CD4-positive, alpha-beta memory T cell (primary cell): ENCODE measurements at places on chromosomes 3 and 15.

- DNase-seq, result no peak
Observed at GRCh38 chr15:94723801-94724200, 492.4 kb downstream of the MCTP2 start.

- DNase-seq, result no peak
Observed at GRCh38 chr3:37945807-37946530, 44.6 kb upstream of the VILL start.

DNA sequence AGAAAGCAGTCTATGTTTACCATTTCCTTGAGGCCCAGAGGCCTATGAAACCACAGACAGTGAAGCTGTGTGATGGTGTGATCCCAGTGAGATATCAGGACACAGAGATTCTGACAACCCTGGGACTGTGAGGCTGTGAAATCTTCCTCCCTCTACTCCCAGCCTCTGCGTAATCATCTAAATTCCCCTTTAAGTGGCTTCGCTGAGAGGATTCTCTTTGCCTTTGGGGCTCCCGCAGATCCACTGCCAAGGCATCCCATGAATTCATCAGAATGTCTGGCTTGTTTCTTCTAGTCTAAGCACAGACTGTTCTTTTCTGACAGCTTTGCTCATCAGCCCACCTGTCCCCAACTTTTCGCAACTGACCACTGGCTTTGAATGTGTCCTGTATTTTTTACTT lies 901.2 kb upstream of the NR2F2 start:
- DNase-seq, result no peak

GRCh38 chr3:41348401-41348800 lies 149.1 kb downstream of the CTNNB1 start:
- no peak for DNase-seq

- DNase-seq, result no peak
Observed at GRCh38 chr3:42590989-42591756, 513 bp downstream of the SS18L2 start.

DNA sequence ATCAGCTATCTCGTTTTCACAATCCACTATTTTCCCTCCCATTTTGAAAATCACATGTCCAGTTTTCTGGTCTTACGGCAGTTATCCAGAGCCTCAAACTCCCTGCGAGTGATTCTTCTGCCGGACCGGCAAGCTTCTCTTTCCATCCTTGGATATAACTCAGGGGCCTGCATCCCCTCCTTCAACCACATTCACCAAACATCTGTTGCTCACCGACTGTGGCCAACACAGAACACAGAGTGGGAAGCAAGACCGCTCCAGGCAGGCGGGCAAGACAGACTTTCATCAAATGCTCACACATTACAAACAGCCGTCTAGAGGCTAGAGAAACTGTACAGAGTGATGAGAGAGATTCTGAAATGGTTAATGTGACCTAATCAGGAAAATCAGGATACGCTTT lies 7.6 kb upstream of the SLC12A8 start:
- DNase-seq, result no peak

- DNase-seq, result no peak
Observed at GRCh38 chr3:18830087-18830486, 318.2 kb upstream of the KCNH8 start.

- DNase-seq, result no peak
Observed at GRCh38 chr3:141386126-141386488, 17.8 kb downstream of the ZBTB38 start.

DNA sequence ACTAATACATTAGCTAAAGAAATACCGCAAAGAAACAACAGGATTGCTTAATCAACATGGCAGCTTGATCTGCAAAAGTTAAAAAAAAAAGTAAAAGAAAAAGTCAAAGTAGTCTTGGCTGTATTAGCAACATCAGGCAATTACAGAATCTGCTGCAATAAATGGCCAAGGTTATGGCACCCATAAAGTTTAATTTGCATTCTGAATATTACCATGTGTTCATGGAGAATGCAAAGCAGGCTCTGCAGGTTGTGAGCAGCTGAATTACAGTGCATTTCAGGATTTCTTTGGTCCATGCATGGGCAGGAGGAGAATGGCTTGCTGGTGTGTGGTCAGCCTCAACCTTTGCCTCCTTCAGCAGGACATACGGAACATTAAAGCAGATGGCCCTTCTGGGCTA lies 199.1 kb upstream of the AZI2 start:
- no peak for DNase-seq

GRCh38 chr15:63046917-63047760 lies 4.6 kb downstream of the TPM1 start:
- no peak for DNase-seq

DNA sequence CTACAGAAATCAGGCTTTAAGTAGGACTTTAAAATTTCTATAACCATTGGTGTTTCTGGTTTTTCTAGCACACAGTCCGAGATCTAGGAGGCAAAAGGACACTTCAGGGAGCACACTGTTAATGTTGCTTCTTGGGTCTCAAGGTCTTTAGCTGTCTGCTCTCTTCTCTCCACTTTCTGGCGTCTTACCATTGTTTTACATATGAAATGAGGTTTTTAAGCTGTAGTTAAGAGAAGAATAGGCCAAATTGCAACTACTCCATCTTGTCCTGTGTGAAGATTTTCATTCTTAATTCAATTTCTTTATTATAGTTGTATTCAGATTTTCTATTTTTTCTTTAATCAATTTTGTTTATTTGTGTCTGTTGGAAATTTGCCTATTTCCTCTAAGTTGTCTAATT lies 151.4 kb downstream of the WNT7A start:
- no peak for DNase-seq

- no peak for DNase-seq
Observed at GRCh38 chr15:82832601-82833361, 23.4 kb downstream of the WHAMM start.

DNA sequence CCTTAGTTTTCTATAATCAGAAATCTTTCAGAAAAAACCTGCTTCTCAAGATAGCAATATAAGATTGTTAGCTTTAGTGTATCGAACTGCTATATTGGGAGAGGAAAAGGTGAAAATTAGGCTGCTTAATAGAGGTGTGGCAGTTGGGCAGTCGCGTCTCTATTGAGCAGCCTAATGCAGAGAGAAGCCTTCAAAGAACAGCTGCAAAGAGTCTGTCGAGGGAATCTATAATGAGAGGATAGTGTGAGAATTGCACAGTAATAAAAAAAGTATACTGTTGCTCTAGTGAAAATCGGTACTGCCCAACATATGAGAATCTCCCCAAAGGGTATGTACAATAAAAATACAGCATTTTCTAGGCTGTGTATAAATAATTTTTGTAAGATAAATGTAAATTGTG lies 184.4 kb downstream of the TCF12 start:
- DNase-seq, result no peak

DNA sequence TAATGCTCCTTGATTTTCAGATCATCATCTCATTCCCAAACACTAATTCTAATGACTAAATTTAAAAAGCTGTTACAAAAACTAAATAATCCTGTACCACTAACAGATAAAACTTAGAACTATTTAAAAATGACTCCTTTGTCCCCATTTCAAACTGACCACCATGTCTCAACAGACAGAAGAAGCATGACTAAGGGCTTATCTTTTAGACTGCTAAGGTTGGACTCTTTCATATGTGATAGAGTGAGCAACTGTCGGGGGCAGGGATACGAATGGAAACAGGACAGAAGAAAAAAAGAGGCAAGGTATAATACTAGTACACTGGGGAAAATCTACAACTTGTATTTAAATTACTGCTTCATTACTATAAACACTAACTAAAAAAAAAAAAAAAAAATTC lies 23.3 kb downstream of the SNX4 start:
- no peak for DNase-seq

DNA sequence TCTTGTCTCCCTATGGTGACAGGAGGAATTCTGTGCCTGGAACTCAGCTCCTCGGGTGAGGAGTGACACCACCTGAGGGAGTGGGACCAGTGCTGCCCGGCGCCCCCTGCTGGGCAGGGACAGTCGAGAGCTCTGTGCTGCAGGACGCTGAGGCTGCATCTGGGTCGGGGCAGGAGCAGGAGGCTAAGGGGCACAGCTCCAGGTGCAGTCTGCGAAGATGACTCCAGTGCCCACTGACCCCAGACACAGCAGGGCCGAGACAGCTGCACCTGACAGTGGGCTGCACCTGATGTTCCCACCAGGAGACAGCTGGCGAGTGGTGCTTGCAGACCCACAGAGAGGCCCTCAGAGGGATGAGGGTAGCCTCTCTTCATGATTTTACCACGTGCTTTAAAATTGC lies 152.9 kb downstream of the ATP10A start:
- peak; percentile 25 for DNase-seq

- no peak for DNase-seq
Observed at GRCh38 chr15:34625007-34625406, 41.6 kb upstream of the GOLGA8B start.

- DNase-seq, result no peak
Observed at GRCh38 chr3:39154280-39155021, 1.1 kb upstream of the CSRNP1 start.

GRCh38 chr3:175383813-175384212 lies 524.7 kb downstream of the NAALADL2 start:
- DNase-seq, result no peak

- DNase-seq, result no peak
Observed at GRCh38 chr3:122003112-122003511, 18.9 kb downstream of the ILDR1 start.

- no peak for DNase-seq
Observed at GRCh38 chr3:17579289-17580031, 163.0 kb downstream of the TBC1D5 start.

GRCh38 chr3:127033786-127034185 lies 50.9 kb downstream of the PLXNA1 start:
- no peak for DNase-seq

DNA sequence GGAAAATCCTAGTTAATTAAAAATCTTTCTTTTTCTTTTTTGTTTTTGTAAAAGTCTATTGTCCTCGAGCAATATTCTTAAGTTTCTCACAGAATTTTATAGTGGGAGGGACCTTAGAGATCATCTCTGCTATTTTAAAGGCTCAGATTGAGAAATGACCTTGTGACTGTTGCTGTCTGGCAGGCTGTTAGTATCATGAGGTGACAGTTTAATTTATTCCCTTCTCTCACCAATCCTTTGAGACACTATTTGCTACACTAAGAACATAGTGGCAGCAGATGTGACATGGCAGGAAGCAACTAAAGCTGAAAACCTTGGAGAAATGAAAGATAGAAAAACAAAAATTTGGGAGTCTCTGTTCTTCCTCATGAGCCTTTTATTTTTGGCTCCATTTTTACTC lies 24.9 kb downstream of the APPL1 start:
- DNase-seq, result no peak

DNA sequence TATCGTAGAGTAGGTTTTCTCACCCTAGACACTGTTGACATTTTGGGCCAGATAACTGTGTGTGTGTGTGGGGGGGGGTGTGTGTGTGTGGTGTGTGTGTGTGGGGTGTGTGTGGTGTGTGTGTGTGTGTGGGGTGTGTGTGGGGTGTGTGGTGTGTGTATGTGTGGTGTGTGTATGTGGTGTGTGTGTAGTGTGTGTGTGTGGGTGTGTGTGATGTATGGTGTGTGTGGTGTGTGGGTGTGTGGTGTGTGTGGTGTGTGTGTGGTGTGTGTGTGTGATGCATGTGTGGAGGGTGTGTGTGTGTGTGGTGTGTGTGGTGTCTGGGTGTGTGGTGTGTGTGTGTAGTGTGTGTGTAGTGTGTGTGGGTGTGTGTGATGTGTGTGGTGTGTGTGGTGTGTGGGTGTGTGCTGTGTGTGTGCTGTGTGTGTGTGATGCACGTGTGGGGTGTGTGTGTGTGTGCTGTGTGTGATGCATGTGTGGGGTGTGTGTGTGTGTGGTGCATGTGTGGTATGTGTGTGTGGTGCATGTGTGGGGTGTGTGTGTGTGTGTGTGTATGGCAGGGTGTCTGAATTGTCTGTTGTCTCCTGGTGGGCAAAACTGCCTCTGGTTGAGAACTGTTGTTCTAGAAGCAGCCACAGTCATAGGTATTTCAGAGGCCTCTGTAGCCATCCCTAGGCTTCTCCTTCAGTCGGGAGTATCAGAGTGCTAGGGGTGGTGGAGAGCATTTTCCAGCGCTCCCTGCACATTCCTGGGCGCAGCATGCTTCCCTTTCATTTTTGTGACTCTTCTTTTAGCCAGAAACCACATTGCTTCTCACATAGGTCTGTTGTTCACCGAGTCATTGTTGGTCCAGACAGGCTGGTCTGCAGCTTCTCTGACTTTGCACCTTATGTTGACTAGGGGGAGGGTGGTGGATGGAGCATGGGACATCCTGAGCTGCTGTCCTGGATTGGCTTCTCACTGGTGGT lies 84.4 kb downstream of the THSD4 start:
- no peak for DNase-seq

DNA sequence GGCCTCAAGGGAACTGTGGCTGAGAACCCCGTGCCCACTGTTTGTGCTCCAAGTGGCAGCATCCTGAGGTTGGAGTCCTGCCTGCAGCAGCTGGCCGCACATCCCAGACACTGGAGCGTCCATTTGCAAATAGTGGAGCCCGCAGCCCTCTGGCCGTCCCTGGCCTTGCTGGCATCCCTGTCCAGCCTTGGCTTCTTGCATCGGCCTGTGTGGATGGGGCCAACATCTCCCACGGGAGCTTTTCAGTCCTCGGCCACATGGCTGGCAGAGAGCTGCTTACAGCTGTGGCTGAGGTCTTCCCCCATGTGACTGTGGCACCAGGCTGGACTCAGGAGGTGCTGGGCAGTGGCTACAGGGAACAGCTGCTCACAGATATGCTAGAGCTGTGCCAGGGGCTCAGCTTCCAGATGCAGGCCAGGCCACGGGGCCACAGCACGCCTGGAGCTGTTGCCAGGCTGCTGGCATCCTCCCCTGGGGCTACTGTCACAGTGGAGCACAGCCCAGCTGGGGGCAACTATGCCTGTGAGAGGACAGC lies 71.2 kb downstream of the FAM43A start:
- DNase-seq, result no peak

DNA sequence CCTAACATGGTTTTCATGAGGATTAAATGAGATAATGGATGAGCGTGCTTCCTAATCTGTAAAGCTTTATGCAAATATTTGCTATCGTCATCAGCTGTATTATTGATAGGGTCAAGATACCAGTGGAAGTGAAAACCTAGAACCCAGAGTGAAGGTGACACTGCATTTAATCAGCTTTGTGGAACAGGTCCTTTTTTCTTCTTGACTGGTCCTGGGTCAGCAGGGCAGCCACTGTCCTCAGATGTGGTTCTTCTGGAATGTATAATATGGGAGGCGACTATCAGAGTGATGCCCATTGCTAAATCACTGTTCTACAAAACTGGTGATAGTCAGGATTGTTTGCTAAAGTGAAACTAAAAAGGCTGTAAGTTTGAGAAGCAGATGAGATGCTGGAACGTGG lies 41.4 kb downstream of the SORD start:
- DNase-seq, result no peak
